ENCODE measurements at places on chromosomes 11 and 22. TPM values are rescaled to one million over a fixed set of nuclear protein-coding genes. Genes with fewer than 3 reads are reported as not detected.

Gene BTG4
- not detected for total RNA-seq

Gene SC5D
- 34.7 TPM for total RNA-seq

Gene OVOL1
- total RNA-seq, result not detected

Gene OR51A2
- not detected for total RNA-seq

Gene CPT1B
- total RNA-seq, result 236 TPM

Gene KMT5B
- 30.9 TPM for total RNA-seq

Gene PRAME
- total RNA-seq, result not detected

Gene CHRNA10
- 0.54 TPM for total RNA-seq

Gene ACAT1
- 128 TPM for total RNA-seq

Gene BAIAP2L2
- not detected for total RNA-seq

Gene AMBRA1
- total RNA-seq, result 23.6 TPM

Gene OR5AN1
- not detected for total RNA-seq

Gene APOL4
- total RNA-seq, result not detected

Gene C11orf86
- not detected for total RNA-seq

Gene MRPL40
- total RNA-seq, result 49.4 TPM

Gene STK33
- total RNA-seq, result 26.4 TPM

Gene CALCA
- not detected for total RNA-seq

Gene TMEM218
- 11.7 TPM for total RNA-seq

Gene CSF2RB
- 2.6 TPM for total RNA-seq

Gene TCN1
- total RNA-seq, result not detected

Gene TPBGL
- total RNA-seq, result 0.25 TPM

Gene HEPACAM
- total RNA-seq, result 0.38 TPM

Gene GAS2
- total RNA-seq, result 6.6 TPM

Gene TXN2
- total RNA-seq, result 104 TPM

Gene FREY1
- 0.68 TPM for total RNA-seq

Gene FIBIN
- total RNA-seq, result 10.9 TPM
